ENCODE measurements at places on chromosomes 3 and 15. TPM values are rescaled to one million over a fixed set of nuclear protein-coding genes. Genes with fewer than 3 reads are reported as not detected.

- no peaks in the 10 kb centered on the region for H3K4me1 ChIP-seq
- no peaks in the 10 kb centered on the region for H3K36me3 ChIP-seq
- DNase-seq = no peak
- no peak overlapping the region for H3K27ac ChIP-seq
- H3K27me3 ChIP-seq = no peaks in the 10 kb centered on the region
These were observed 77.1 kb downstream of the IQCH start for GRCh38 chr15:67331676-67332075.

- H3K4me1 ChIP-seq = peaks cover 37% of the 10 kb centered on the region
- no peak overlapping the region for H3K4me3 ChIP-seq
These were observed 601.2 kb downstream of the FOXP1 start for GRCh38 chr3:70982284-70982683.

GRCh38 chr3:61615643-61616042 is 54.3 kb downstream of the PTPRG start:
- H3K27ac ChIP-seq = no peak overlapping the region
- no peaks in the 10 kb centered on the region for H3K27me3 ChIP-seq
- H3K36me3 ChIP-seq = no peaks in the 10 kb centered on the region
- H3K4me1 ChIP-seq = peaks cover 21% of the 10 kb centered on the region
- DNase-seq = no peak

- H3K36me3 ChIP-seq = no peaks in the 10 kb centered on the region
- no peaks in the 10 kb centered on the region for H3K4me1 ChIP-seq
- no peak overlapping the region for H3K27ac ChIP-seq
- no peak for DNase-seq
- H3K27me3 ChIP-seq = no peaks in the 10 kb centered on the region
These were observed 415.5 kb upstream of the ARPP21 start for GRCh38 chr3:35223632-35224394.

GRCh38 chr15:80660119-80660518 is 35.0 kb upstream of the ABHD17C start:
- DNase-seq = no peak
- no peak overlapping the region for H3K4me3 ChIP-seq
- H3K27ac ChIP-seq = no peak overlapping the region

- peaks cover 26% of the 10 kb centered on the region for H3K27me3 ChIP-seq
- no peaks in the 10 kb centered on the region for H3K36me3 ChIP-seq
- peaks cover 28% of the 10 kb centered on the region for H3K4me1 ChIP-seq
- peak overlapping the region; percentile 18 for H3K4me3 ChIP-seq
- H3K27ac ChIP-seq = no peak overlapping the region
These were observed 2.9 kb upstream of the TMEM266 start for GRCh38 chr15:76056931-76057330.

The RHO gene
- total RNA-seq = not detected

Data from lower lobe of right lung (tissue), 2 donors.